Activated gamma-delta T cell treated with anti-CD3 and anti-CD28 coated beads, Interleukin-2, amount 50 U/mL, for 16 hours (primary cell): ENCODE measurements at places on chromosomes 2 and 18.

GRCh38 chr2:42132191-42132965 lies 36.8 kb upstream of the EML4 start:
- no peak for DNase-seq

DNA sequence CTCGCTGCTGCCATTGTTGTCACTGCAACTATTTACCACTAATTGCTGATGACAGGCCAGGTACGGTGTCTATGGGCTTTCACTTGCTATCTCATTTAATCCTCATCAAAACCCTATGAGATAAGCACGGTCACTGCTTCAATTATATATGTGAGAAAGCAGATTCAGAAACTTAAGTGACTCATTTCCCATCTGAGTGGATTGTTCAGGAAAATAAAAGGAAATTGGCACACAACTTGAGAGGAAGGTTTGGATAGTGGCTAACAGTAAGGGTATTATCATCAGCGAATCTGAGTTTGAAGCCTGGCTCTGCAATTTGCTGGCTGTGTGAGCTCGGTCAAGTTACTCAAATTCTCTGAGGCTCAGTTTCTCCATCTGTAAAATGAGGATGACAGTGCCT lies 196.0 kb downstream of the KCNS3 start:
- no peak for DNase-seq

DNA sequence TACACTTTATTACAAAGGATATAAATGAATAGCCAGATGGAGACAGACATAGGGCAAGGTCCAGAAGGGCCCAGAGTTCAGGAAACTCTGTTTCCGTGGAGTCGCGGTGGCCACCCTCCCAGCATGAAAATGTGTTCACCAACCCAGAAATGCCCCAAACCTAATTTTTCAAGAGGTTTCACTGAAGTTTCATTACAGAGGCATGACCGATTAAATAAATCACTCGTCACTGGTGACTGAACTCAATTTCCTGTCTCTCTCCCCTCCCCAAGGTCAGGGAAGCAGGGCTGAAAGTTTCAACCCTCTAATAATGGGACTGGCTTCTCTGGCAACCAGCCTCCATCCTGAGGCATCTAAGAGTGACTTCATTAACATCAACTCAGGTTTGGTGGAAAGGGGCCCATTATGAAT lies 22.4 kb downstream of the USP40 start:
- DNase-seq, result no peak

- DNase-seq, result no peak
These were observed 68.4 kb upstream of the POMC start for GRCh38 chr2:25236736-25237135.

DNA sequence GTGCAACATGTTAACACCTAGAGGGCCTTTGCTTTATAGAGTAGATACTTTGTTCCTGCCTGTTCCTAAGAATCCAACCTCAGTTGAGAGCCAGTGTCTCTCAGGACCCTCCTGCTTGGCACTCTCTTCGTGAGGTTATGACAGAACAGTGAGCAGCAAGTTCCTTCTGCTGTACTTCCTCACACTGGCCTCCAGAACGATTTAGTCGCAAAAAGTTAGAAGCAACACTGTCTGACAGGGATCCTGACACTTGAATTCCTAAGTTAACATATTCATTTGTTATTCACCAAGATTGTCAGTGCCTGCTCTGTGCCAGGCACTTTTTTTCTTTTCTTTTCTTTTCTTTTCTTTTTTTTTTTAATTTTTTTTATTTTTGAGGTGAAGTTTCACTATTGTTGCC lies 57.0 kb upstream of the ITM2C start:
- DNase-seq, result no peak
